Stimulated activated CD8-positive, alpha-beta memory T cell treated with anti-CD3 and anti-CD28 coated beads, Interleukin-15, amount 100 ng/mL, for 48 hours (primary cell): ENCODE measurements at places on chromosomes 16 and 17.

GRCh38 chr16:69618307-69618706, 52.5 kb downstream of the NFAT5 start:
- no peak for DNase-seq

- DNase-seq, result no peak
Measured at GRCh38 chr17:42920106-42920900, 19.7 kb downstream of the G6PC1 start.

DNA sequence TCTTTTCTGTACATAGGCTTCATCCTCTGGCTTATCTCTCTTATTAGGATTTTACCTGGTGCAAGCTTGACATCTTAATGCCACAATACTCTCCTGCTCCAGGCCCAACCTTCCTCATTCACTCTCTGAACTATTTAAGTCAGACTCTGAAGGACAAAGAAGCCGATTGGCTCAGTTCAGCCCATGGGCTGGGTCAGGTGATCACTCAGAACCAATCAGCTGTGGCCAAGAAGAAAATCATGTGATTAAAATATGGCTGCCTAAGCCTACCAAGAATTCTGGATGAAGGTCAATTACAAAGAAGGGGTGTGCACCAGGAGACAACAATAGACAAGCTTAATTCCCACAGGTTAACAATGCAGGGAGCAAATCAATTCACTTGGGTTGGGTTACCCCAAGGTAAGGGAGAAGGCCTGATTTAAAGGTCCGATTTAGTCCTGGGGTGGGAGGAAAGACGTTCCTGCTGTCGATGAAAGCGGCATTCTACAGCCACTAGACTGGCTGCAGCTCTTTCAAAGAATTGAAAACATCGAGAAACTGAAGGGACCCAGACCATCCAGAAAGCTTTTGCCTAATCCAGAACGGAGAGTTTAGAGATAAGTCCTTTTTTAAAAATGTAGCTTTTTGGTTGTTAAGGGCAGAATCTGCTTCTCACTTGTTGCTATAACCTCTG, 42.9 kb upstream of the NFAT5 start:
- peak; percentile 3 for DNase-seq

- no peak for DNase-seq
Measured at GRCh38 chr16:48609652-48610029, 339 bp downstream of the N4BP1 start.

DNA sequence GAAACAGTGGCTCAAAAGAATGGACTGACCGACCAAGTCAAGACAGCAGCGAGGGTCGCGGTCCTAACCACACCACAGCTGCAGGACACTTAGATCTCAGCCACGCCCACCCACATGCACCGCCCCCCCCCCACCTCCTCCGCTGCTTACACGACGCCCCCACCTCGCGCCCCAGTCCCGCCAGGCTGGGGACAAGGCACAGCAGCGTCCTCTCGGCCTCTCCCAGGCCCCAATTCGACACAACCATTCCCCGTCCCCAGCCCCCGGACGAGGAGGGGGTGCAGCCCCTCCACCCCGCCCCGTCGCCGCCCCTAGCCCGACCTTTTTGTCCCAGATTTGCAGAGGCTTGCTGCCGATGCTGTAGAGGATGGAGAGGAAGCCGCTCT, 477 bp downstream of the CFAP20 start:
- peak; percentile 9 for DNase-seq

GRCh38 chr17:53668854-53669253, 153.9 kb upstream of the KIF2B start:
- no peak for DNase-seq

GRCh38 chr16:7315813-7316212, 16.8 kb upstream of the RBFOX1 start:
- DNase-seq, result no peak

- no peak for DNase-seq
Measured at GRCh38 chr17:16415031-16415924, at the start of gene TRPV2. Gene TRPV2, plus strand, starts transcription at chr17:16415571. Its CDS starts 2,098 bp downstream, at chr17:16417669.

DNA sequence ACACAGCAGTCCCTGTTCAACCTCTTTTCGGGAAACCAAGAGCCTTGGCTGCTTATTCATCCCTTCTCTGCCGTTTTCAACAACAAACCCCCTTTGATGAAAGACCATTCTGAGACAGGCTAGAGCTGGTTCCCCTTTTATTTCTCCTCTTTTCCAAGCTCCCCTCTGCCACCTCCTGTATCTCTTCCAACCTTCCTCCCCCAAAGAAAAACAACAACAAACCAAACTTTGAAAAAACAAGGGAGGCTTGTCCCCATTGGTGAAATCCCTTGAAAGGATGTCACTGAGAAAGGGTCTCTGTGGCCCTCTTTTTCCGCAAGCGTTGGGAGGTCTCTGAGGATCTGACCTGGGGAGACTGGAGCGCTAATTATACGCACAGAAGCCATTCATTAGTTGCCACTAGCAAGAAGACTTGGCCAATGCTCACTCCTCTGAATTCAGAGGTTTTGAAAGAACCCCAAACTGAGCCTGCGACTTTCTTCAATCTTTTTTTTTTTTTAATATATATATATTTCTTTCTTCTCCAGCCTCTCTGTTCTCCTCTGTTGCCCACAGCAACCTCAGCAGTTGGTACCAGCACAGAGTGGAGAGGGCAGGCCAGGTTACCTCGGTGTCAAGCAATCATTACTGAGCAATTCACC, 101.4 kb downstream of the PITPNC1 start:
- DNase-seq, result no peak

DNA sequence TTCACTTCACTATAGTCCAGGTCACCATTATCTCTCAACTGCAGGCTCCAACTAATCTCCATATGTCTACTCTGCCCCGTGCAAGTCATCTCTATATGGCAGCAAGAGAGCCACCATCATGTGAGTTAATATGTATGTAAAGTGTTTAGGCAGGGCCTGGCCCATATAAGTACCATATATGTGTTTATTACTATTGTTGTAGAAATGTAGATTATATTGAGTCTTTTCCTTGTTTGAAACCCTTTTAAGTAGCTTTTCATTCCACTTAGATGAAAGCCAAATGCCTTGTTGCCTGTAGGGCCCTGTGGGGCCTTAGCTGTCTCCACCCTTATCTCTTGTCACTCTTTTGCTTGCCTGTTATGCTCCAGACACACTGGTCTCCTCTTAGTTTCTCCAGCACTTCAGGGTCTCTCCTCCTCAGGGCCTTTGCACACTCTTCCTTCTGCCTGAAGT, 164.0 kb downstream of the PHKB start:
- DNase-seq, result no peak
